ENCODE measurements at places on chromosomes 16 and 17.

DNA sequence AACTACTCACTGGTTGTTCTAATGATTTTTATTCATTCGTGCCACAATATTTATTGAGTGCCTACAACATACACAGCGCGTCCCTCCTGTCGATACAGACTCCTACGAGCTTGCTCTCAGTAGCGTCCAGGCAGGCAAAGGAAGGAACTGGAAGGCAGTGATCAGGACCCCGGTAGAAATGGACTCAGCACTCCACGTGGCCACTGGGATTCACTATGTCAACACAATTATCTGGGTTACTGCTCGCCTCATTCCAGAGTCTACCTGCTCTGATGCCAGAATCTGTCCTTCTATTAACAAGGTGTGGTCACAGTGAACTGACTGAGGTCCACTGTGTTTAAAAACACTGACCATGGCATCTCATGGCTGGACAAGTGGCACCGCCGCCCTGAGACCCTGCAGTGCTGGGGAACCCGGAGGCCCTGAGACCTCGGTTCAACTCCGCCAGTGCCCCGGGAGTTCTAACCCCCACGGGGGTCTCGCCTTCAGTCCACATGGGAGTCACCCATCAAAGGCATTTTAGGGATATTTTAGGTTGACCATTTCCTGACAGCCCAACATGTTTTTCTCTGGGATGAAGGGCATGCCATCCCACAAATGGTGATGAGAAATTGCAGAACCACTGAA lies 71.4 kb downstream of the ZFHX3 start:
- DNase-seq: no peak

DNA sequence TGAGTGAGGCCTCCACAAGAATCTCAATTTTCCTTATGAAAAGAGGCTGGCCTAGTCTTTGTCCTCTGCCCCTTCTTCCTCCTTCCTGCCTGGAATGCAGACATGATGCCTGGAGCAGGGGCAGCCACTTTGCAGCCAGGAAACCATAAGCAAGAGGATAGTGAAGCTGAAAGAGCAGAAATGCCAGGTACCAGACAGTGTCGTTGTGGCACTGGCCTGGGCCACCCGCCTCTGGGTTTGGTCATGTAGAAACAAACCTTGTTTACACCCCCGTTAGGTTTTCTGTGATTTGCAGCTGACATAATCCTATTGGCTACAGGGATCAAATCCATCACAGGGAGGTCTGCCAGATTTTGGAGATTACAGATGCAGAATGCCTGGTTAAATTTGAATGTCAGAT lies 16.5 kb downstream of the CBFA2T3 start:
- no peak for DNase-seq

DNA sequence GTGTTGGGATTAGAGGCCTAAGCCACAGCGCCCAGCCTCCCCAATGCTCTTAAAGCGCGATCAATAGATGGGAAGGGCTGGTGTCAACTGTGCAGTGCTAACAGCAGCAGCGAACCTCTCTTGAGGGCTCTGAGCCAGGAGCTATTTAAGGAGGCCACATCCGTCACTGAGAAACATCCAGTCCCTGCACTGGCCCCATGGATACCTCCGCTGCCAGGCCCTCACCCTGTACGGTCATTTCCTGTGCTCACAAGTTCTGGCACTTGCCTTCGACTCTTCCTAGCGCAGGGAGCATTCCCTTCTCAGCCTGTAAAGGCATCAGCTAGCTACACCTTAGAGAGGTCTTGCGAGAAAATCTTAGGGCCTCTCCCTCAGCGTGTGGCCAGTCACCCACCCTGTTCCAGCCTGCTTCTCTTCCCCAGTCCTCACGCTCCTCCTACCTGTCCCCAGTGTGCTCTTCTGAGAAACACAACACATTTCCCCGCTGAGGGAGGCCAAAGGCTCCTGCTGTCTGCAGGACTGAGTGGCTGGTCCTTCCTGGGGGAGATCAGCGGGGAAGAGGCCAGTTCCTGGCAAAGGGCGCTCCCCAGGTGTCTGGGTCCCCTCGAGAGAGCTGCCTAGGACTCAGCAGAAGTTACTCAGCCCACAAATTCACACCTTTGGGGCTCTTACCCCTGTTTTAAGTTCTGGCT lies 28.6 kb downstream of the GTF3C1 start:
- no peak for DNase-seq

DNA sequence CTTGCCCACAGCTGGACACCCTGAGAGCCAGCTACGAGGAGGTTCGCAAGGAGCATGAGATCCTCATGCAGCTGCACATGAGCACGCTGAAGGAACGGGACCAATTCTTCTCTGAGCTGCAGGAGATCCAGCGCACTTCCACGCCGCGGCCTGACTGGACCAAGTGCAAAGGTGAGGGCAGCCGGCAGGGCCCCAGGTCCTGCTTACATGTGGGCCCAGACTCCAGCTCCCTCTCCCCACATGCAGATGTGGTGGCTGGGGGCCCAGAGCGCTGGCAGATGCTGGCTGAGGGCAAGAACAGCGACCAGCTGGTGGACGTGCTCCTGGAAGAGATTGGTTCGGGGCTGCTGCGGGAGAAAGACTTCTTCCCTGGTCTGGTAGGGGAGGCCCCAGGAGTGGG lies 16.2 kb upstream of the THAP11 start:
- no peak for DNase-seq

GRCh38 chr17:62862251-62862650 lies 54.1 kb upstream of the MARCHF10 start:
- DNase-seq: no peak

GRCh38 chr17:65820306-65820705 lies 258.9 kb upstream of the AXIN2 start:
- DNase-seq: no peak

- no peak for DNase-seq
Measured at GRCh38 chr16:79589601-79590102, 10.9 kb downstream of the MAF start.

DNA sequence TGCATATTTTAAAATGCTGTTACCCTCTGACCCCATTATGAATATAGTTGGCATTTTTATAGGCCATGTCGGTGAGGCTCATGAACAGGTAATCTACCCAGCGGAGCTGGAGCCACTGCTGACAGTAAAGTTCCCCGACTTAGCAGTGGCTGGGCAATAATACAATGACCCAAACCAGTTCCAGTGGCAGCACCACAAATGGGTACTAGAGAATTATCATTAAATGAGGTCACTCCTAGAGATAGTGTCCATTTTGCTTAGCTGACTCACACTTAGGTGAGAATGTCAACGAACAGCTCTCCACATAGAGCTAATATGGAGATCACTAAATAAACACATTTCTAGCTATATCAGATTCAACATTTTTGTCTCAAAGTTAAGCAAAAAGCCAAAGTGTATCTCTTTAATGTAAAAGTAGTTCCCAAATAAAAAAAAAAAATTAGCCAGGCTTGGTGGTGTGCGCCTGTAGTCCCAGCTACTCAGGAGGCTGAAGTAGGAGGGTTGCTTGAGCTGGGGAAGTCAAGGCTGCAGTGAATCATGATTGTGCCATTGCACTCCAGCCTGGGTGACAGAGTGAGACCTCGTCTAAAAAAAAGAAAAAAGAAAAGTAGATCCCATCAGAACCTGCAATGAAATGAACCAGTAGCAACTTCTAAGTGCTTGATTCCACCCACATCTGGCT lies 7.4 kb downstream of the MYO1D start:
- DNase-seq: no peak
